MV-4-11 (cell line): ENCODE measurements at places on chromosomes 3 and 15.

- peak; percentile 92 for DNase-seq
Observed at GRCh38 chr3:184039414-184039813, 7.9 kb downstream of the HTR3D start.

DNA sequence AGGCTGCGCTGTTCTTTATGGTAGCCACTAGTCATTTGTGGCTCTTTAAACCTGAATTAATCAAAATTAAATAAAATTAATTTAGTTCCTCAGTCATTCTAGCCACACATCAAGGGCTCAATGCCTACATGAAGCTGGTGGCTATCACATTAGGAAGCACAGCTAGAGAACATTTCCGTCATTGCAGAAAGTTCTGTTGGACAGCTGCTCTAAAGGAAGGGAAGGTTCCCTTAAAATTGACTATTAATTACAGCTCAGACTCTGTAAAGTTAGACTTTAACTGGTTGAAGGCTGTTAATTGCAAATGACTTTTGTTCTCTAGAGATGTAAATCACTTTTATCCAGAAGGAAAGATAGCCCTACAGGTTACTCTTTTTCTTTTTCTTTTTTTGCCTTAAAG is 202.7 kb upstream of the ADAMTS9 start:
- DNase-seq = no peak

DNA sequence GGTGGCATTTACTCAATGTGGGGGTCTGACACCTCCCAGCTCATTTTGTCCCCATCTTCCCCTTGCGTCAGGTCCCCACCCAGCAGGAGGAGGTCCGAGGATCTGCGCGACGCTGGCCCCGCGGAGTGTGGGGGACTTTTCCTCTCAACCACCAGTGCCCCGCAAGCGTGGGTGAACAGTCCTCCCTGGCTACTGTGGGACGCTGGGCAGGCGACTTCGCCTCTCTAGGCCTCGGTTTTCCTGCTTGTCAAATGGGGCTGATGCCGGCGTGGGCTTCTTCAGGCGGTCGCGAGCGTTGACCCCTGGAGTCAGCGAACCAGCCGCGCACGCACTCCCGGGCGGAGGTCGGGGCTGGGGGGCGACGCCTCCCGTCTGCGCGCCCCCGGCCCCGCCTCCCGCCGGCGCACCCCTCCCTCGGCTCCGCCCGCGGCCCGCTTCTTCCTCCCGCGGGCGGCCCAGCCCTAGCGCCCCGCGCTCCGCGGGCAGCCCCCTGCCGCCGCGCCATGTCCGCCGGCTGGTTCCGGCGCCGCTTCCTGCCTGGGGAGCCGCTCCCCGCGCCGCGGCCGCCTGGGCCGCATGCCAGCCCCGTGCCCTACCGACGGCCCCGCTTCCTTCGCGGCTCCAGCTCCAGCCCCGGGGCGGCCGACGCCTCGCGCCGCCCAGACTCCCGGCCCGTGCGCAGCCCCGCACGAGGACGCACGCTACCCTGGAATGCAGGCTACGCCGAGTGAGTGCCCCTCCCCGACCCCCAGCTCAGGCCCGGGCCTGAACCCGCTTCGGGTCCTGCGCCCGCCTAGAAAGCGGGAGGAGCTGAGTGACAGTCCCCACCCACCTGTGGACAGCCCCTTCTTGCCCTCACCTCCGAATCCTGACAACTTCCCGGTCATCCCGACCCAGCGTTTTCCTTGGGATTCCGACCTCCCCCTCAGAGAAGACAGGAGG is at the start of gene PPM1M:
TSS of gene PPM1M (plus strand) at position 438 of the 942 bp plus-strand sequence. CDS start at position 504, 66 bp downstream.
- DNase-seq = no peak

GRCh38 chr3:125037498-125038150 is 18.2 kb downstream of the HEG1 start:
- no peak for DNase-seq

DNA sequence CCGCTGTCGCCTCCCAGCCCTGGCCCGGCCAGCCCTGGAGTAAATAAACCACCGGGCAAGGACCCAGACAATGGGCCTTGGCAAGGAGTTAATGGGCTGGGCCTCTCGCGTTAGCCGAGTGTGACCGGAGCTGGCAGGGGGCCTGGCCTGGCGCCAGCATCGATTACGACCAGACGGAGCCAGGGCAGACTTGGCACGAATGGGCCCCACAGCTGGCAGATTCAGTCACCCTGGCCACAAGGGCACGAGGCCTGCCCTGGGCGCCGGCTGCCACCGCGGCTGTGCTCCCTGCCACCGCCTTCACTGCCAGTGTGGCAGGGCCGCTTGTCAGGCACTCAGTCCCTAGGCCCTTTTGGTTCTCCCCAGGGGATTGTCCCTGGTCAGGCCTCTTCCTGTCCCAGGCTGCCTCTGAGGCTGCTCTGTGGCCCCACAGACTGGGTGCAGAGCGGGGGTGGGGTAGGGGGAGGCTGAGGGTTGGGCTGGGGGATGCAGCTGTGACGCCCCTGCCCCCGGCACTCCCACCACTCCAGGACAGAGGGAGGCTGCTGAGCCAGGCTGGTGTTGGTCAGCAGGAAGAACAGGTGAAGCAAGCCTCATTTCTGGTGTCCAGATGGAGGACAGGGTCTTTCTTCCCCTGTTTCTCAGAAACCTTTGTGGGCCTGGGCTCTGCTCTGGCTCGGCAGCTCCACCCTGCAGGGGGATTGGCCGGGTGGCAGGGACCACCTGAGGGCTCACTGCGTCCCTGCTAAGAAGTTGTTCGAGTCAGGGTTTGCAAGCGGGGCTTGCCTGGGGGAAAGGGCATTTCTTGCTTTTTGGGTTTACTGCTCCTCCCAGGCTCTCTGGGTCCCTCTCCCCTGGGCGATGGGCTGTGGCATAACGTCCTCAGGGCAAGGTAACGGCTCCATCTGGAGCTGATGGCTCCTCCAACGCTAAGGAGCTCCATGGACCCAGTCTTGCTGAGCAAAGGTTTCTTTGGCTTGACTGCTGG is 30.5 kb upstream of the SRP14 start:
- peak; percentile 26 for DNase-seq

GRCh38 chr3:187626581-187626980 is 43.6 kb downstream of the SST start:
- no peak for DNase-seq

DNA sequence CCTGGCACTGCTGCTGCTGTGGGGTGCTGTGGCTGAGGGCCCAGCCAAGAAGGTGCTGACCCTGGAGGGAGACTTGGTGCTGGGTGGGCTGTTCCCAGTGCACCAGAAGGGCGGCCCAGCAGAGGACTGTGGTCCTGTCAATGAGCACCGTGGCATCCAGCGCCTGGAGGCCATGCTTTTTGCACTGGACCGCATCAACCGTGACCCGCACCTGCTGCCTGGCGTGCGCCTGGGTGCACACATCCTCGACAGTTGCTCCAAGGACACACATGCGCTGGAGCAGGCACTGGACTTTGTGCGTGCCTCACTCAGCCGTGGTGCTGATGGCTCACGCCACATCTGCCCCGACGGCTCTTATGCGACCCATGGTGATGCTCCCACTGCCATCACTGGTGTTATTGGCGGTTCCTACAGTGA is 2.1 kb downstream of the GRM2 start:
- DNase-seq = no peak

GRCh38 chr3:126372413-126373145 is 15.4 kb upstream of the KLF15 start:
- no peak for DNase-seq

GRCh38 chr15:96801576-96802150 is 471.2 kb downstream of the NR2F2 start:
- no peak for DNase-seq

DNA sequence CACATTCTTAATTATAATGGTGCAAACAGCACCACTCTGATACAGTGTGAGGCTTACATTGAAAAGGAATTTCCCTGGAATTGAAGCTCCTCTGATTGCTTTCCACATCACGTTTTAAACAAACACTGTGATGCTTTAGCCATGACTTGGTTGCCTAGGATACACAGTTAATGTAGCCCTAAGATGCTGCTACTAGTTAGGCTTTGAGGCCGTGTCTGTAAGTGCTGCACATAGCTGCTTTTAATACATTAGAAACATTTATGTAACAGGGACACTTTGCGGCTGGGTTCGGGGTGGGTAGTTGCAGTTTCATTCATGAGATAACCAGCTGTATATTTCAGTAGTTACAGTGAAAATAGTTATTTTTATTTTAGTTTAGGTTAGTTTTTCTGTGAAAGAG is 334.7 kb downstream of the NLGN1 start:
- DNase-seq = no peak

DNA sequence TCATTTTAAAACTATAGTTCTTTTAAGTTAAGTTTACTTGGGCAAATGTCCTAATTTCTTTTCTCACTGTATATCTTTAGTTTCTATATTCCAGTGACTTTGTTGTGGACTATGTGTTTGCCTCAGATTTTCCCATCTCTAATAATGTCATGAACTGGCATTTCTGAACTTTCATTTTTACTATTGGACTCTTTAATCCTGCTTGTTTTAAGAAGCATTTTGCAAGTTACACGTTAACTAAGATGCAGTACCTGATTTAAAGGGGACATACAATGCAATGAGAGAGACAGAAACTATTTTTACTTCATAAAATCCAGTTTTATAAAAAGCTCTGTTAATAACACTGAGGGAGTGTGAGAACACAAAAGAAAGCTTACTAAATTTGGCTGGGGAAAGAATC is 58.6 kb upstream of the PHLDB2 start:
- DNase-seq = no peak

DNA sequence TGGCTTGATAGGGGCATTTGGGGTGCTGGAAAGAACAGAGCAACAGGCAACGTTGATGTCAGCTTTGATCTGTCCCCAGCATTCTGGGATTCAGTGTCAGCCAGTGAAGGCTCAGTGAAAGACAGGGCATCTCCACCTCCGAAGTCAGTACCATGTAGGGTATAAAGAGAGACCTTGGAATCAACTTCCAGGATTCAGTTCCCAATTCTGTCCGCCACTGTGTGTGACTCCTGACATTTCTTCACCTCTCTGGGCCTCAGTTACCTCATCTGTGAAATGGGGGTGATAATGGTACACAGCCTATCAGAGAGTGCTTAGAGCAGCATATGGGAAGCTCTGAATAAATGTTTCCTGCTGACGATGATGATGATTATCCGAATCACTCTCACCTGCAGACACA is 55.6 kb upstream of the FLNB start:
- no peak for DNase-seq

- no peak for DNase-seq
Observed at GRCh38 chr3:87595798-87596197, 319.4 kb upstream of the POU1F1 start.

GRCh38 chr3:141610939-141611338 is 124.1 kb downstream of the RASA2 start:
- no peak for DNase-seq

DNA sequence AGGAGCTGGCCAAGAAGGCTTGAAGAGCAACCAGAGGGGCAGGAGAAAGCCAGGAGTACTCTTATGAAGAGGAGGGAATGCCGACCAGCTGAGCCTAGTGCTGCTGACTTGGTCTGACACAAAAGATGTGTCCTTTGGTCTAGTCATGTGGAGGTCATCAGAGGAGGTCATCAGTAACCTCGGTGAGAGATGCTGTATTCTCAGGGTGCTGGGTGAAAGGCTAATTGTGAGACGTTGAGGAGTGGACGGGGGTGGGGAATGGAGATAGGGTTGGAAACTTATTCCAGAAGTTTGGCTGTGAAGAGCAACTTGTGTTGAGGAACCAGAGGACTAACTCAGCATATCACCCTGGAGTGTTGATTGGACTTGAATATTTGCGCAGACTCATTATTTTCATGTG is 5.5 kb downstream of the CRTC3 start:
- DNase-seq = no peak

DNA sequence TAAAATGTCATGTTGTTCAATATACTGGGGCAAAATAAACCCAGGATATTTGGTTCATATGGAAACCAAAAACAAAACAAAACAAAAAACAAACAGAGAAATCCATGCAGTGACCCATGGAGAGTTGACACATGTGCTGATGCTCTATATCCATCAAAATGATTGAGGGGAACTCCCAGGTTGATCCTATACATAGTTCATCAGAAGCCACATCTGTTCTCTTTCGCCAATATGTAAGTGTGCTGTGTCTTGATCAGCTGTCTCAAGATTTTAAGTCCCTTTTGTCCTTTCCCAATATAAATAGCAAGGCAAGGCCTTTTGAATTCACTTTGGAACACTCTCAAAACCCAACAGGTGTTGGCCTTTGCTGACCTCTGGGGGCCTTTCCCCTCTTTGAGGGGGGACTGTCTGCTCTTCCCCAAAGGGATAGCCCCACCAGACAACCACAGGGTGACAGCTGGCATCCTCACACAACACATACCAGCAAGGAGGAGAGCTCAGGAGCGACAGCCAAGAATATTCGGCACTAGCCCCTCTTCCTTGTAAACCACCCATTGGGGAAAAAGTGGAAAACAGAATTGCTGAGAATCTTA is 209.4 kb upstream of the CD96 start:
- DNase-seq = no peak

DNA sequence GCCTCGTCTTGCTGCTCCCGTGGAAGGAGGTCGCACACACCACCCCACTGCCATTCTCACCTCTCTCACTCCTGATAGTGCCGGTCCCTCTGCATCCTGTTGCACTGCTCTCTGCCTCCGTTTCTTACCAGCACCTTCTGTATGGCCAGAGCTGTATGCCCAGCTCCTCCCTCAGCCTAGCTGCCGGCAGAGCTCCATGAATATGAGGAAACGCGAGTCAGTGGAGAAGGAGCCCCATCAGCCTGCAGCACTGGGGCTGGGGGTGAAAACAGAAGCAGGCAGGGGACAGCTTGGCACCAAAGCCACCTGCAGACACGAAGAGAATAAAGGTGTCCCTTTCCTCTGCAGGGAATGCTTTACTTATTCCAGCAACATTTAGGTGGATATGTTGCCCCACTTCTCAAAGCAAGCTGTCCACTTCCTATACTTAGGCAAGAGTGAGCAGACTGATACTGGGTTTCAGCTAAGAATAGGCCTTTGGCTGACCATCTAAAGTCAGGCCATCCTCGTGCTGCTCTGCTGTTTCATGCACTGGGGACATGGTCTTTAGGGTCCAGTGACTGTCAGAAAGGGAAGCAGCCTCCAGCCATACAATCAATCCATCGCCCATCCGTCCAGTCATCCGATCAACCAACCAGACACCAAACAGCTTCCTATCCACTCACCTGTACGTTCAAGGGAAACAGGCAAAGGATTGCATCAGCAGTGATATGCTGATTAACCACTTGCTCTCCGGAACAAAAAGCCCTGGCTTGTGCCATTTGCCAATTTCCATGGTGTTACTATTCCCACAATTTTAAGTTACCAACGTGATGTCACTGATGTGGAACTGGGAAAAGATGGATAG is 222.7 kb downstream of the XXYLT1 start:
- DNase-seq = peak; percentile 63

DNA sequence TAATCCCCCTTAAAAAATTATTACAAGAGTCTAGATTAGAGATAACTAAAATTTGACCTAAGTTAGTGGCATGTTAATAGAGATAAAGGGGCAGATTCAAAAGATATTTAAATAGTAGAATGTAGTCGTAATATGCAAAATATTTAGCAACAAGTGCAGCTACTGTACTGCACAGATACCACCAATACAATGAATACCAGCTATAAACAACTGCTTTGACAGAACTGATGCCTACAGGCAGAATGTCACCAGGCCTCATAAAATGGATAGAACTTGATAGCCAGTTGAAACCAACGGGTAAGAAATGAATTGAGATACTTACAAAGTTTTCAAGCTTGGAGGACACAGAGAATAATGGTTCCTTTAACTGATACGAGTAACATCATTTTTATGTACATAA is 249.3 kb upstream of the VEPH1 start:
- no peak for DNase-seq
